ENCODE measurements at places on chromosomes 13 and 19. TPM values are rescaled to one million over a fixed set of nuclear protein-coding genes. Genes with fewer than 3 reads are reported as not detected.

The IGFL4 gene
- not detected for total RNA-seq

The RFPL4A gene
- not detected for total RNA-seq

The CGB7 gene
- total RNA-seq: not detected

The ZNF304 gene
- 6.8 TPM for total RNA-seq

The PCDH8 gene
- not detected for total RNA-seq

The MAP2K2 gene
- 116 TPM for total RNA-seq

The PTH2 gene
- not detected for total RNA-seq

The RNF17 gene
- not detected for total RNA-seq

The RPS16 gene
- total RNA-seq: 3,661 TPM

The ZNF708 gene
- 19.3 TPM for total RNA-seq

The CGB2 gene
- not detected for total RNA-seq

The BRCA2 gene
- total RNA-seq: 36.4 TPM

The SPACA4 gene
- not detected for total RNA-seq

The LILRB4 gene
- total RNA-seq: 3.0 TPM

The TBXA2R gene
- total RNA-seq: not detected

The TTC9B gene
- total RNA-seq: not detected

The LONP1 gene
- 280 TPM for total RNA-seq

The FFAR2 gene
- total RNA-seq: not detected

The ABHD13 gene
- total RNA-seq: 3.3 TPM

The KLK14 gene
- 0.89 TPM for total RNA-seq

The ADGRL1 gene
- 8.2 TPM for total RNA-seq

The ZSCAN1 gene
- total RNA-seq: not detected

The FLT1 gene
- total RNA-seq: 2.3 TPM

The NDFIP2 gene
- total RNA-seq: 4.0 TPM

The BRSK1 gene
- 25.7 TPM for total RNA-seq

The ZNF221 gene
- not detected for total RNA-seq

The CYP4F3 gene
- total RNA-seq: not detected

The CBY2 gene
- not detected for total RNA-seq

The ZNF829 gene
- total RNA-seq: not detected

The NAPSA gene
- total RNA-seq: 15.7 TPM

The ACER1 gene
- not detected for total RNA-seq

The KIR2DL3 gene
- not detected for total RNA-seq

The KLK11 gene
- not detected for total RNA-seq

The BCAM gene
- total RNA-seq: not detected

The LSM4 gene
- total RNA-seq: 252 TPM

The FPR1 gene
- total RNA-seq: not detected

The KASH5 gene
- total RNA-seq: 19.4 TPM

The MEIOSIN gene
- not detected for total RNA-seq

The CD70 gene
- total RNA-seq: 80.5 TPM

Measured in OCI-LY7 (cell line).